ENCODE measurements at places on chromosomes 4 and X.

DNA sequence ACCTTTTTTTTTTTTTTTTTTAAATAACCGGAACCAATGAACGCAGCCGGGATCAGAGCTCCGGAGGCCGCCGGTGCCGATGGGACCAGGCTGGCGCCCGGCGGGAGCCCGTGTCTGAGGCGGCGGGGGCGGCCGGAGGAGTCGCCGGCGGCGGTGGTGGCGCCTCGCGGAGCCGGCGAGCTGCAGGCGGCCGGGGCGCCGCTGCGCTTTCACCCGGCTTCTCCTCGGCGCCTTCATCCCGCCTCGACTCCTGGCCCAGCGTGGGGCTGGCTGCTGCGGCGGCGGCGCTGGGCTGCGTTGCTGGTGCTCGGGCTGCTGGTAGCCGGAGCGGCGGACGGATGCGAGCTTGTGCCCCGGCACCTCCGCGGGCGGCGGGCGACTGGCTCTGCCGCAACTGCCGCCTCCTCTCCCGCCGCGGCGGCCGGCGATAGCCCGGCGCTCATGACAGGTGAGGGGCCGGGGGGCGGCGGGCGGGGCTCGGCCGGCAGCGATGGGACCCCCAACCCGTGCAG is 337 bp downstream of the STIM2 start:
- DNase-seq, result peak; percentile 47

DNA sequence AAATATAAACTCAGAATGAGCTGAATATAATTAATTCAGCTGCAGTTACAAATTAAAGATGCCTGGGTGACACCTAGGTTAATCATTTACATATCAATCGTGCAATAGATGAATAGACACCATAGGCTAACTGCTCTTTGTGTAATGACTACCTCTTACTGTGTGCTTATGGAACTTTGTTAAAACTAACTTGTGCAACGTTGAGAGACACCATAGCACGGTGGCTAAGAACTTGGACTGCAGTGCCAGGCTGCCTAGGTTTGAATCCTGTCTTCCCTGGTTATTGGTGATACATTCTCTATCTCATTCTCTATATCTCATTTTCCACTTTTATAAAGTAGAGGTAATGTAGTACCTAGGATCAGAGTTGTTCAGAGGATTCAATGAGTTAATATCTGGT is 46.9 kb downstream of the SMAD1 start:
- DNase-seq, result no peak

- no peak for DNase-seq
Observed at GRCh38 chr4:169724260-169724659, 33.5 kb downstream of the HPF1 start.

DNA sequence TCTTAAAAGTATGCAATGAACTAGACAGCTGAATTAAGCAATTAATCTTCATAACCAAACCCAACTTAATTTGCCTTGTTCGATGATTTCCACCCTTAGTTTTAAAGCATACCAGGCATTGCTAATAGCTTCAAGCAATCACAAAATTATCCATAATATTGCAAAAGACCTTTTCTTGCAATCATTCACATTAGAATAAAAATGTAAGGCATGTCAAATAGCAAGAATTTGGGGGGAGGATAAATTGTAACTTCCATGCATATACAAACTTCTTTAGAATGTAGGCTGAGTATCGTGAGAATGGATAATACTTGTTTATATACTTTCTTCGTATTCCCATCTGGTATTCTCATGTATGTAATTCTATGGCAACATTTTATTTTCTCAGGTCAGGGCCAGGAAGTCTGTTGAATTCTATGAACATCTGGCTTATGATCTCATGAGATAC is 28.7 kb upstream of the BMP2K start:
- DNase-seq, result no peak

DNA sequence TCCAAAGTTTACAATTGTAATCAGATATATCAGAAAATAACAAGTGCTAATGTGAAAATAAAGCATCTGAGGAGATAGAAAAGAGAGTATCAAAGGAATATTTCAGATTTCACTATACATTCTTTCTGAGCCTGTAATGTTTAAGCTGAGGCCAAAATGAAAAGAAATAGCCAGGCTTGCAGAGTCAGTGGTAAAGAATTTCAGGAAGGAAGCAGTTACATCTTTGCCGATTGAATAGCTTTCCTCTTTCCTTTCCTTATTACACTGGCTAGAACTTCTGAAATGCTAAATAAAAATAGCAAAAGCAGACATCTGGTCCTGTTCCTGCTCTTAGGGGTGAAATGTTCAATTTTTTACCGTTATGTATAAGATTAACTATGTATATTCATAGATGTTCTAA is 1441.6 kb upstream of the PCDH7 start:
- DNase-seq, result no peak

DNA sequence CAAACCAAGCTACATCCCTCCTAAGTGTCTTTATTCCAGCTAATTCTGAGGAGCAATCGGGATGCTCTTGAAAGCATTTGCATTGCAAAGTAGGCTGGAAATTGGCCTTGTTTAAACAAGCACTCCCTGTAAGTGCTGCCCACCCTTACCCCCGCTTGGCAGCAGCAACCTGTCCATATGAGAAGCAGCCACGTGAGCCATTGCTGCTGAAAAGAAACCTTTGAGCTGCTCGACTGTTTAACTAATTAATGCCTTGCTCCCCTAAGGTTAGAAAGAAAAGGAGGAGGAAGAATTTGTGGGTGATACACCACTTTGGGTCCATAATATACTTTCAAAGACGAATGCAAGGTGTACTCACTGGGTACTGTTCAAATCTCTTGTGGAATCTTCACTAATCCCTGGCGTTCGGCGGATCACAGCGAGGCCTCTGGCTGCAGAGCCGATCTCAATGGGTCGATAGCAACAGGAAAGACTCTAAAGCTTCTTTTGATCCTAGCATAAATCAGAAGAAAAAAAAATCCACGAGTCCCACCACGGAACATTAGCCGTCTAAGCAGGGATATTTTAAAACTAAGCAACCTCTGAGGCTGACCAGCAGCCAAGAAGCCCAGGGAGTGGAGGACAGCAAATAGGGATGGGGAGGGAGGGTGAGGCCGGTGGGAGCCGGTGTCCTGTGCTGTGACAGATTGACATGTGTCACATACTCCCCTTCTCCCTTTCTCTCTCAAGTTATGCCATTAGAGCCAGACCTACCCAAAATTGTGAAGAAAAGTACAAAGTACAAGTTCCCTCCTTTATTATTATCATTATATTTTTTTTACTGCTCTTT is 37.2 kb upstream of the MGST2 start:
- no peak for DNase-seq
